CD4-positive, alpha-beta T cell (primary cell): ENCODE measurements at places on chromosomes 11 and 22.

GRCh38 chr22:24200619-24201212 lies 19.4 kb downstream of the SUSD2 start:
- no peak for DNase-seq

DNA sequence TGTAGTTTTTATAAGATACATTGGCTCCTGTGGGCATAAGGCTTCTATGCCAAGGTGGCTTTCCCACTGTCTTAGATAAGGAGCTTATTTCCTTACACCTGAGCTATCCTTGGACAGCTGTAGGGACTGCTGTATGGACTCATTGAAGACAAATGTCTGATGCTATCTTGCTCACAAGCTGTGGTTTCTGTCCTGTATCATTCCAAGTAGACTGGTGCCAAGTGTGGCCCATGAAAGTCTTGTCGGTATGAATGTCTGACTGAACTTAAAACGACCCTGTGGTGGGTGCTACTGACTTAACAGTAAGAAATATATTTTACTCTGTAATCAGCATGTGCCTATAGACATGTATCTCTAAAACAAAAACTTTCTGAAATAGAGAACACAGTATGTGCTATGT lies 45.0 kb downstream of the LARGE2 start:
- DNase-seq, result no peak

DNA sequence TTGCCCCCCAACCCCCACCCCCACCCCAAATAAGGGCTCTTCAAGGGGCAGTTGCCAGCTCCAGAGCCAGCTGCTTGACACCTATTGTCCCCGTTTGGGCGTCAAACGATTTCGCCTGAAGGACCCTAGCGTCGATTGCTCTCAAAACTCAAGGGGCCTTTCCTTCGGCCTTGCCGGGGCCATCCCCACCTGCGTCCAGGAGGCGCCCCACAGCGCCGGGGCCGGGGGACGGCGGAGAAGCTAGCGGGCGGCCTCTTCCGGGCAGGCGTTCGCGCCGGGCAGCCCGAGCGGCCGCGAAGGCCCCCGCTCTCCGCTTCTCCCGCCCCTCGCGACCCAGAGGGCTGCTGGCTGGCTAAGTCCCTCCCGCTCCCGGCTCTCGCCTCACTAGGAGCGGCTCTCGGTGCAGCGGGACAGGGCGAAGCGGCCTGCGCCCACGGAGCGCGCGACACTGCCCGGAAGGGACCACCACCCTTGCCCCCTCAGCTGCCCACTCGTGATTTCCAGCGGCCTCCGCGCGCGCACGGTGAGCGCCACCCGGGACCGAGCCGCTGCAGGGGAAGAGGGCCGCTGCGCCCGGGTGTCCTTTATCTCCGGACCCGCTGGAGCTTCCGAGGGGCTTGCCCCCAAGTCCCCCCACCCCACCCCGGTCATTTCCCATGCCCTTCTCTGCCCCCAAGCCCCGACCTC lies at the start of gene CAPRIN1:
Gene CAPRIN1 (plus strand): TSS at position 383 of the 687 bp plus-strand sequence. CDS start 690 bp downstream, outside the sequence.
- peak; percentile 80 for DNase-seq

GRCh38 chr22:45774001-45774670 lies 102.5 kb downstream of the ATXN10 start:
- no peak for DNase-seq

DNA sequence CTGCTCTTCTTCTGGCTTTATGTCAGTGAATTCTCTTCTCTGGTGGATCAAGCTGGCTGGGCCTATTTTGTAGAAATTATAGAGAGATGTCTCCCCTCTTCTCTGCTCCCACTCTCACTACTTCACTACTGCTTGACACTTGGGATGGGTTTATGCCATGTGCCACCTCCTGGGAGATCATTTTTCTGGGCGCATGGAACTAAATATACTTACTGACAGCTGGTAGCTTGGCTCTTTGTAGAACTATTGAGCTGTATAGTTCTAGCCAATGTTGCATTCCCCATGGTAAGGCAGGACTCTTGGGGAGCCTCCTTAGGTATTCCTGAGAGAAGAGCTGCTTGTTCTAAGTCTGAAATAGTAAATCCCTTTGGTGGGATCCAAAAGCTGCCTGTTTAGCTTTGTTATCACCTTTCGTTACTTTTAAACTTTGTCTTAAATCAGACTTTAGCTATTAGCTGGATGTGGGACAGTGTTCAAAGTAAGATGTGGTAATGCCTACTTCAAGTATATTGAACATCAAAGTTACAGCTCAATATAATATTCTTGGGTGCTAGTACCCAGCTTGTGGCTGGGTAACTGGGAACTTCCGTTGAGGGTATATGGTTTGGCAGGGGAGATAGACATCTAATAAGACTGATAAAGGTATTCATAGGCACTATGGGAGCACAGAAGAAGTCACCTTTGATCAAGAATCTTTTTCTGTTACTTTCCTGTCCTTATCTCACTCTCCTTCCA lies 87.5 kb upstream of the RRM1 start:
- DNase-seq, result no peak

DNA sequence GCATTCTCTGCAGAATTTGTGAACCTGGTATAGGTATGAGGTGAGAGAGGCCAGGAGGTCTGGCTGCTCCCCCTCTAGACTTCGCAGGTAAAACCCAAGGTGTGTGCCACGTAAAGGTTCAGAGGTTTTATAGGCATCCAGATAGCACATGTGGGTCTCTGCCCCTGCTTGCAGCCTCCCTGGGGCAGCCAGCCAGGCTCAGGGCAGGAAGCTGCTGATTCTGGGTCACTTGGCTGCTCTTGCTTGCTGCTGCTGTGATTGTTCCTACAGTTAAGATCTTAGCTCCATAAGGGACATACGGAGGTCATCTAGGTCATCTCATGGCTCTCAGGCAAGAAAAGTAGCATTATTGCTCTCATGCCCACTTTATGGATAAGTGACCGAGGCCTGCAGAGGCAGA lies 30.2 kb downstream of the ZBTB16 start:
- DNase-seq, result no peak

- DNase-seq, result no peak
Measured at GRCh38 chr22:37659066-37659896, 758 bp downstream of the PDXP start.

GRCh38 chr11:7436657-7437056 lies 48.6 kb upstream of the OLFML1 start:
- DNase-seq, result no peak

DNA sequence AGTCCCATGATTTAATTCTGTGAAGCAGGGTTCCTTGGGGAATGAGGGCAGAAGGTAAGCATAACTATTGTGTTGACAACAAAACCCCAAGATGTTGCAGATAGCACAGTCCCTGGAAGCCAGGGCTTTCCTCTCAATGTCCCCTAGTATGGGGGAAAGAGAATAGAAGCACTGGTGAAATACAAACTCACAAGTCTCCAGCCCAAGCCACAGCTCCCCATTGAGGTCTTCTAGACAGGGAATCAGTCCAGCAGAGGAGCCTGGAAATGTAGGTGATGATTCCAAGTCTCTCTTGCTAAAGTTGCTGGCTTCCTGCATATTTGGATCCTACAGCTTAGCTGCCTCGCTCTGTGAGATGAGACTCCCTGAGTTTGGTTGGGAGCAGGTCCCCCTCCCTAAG lies 31.7 kb upstream of the DRD2 start:
- no peak for DNase-seq

DNA sequence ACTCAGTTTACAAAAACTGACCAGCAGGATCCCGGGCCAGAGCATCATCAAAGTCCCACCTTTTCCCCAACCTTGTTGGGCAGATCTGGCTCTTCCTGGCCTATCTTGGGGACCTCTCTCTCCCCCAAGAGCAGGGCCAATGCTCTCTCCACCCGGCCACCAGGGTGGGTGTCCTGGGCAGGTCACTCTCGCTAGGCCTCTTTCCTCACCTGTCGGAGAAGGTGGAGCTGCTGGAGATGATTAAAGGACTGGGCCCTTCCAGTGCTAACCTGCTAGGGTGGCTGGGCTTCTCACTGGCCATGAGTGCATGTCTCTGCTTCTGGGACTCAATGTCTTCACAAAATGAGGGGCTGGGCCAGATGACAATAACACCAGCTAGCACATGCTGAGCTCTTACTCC lies 2.9 kb upstream of the CAPN5 start:
- no peak for DNase-seq

- no peak for DNase-seq
Measured at GRCh38 chr11:33323421-33323820, 66.2 kb downstream of the HIPK3 start.

DNA sequence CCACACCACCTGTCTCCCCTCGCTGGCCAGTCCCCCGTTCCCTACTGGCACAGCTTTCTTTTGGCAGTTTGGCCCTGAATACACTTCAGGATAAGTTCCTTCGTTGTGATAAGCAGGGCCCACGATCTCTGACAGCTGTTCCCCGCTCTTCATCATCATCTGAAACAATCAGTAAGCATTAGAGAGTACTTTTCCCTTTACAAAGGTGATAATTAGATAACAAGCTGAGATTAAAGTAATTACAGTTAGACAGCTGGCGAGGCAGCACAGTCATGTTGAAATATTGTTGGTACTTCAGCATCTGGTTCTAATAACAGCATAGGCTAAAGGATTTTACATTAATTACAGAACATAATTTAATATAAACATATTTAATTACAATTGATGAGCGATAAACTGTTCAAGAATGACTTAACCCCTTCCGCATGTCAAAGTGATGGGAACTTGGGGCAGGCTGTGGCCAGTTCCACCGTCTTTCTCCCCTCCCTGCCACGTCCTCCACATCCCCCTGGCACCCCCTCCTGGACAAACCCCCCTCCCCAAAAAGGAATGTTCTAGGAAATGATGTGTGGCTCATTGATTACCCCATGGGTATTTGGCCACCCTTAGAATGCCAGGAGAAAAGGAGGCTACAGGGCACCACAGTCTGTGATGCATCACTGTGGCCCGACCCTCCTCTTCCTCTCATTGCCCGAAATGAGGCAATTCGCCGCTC lies 134.9 kb downstream of the RCN1 start:
- DNase-seq, result no peak

- DNase-seq, result peak; percentile 45
Measured at GRCh38 chr22:36405671-36406538, 18.1 kb upstream of the MYH9 start.

DNA sequence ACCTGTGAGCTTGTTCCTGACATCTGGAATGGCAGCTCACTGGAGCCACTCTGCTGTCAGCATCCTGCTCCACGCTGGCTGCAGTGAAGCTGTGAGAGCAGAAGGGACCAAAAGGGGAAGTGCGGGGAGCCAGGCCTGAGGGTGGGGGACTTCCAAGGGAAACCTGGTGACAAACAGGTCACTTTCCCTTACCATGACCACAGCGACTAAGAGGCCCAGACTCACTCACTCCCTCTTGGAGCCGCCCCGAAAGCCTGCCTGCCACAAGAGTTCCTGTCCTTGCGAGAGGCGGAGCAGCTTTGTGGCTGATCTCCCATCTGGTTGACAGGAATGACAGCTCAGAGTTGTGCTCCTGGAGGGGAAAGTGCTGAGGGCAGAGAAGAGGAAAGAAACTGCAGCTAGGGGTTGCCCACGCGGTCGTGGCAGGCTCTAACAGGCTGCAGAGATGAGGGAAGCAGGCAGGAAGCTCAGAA lies 183.8 kb upstream of the NTM start:
- DNase-seq, result no peak

- DNase-seq, result no peak
Measured at GRCh38 chr11:12587333-12587991, 86.8 kb upstream of the TEAD1 start.

DNA sequence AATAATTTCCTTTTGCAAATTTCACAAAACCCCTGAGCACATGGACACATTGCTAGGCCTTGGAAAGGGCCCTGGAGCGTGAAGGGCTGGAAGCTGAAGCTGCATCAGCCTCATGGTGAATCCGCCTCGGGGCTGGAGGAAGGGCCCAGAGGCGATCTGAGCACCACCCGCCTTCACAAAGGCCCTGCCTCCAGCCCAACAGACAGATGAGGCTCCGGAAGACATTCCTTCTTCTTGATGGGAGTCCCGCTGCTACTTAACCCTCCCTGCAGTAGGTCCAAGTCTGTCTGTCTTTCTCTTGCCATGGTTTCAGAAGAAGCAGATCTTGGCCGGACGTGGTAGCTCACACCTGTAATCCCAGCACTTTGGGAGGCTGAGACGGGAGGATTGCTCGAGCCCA lies 16.5 kb downstream of the ARRB1 start:
- no peak for DNase-seq

DNA sequence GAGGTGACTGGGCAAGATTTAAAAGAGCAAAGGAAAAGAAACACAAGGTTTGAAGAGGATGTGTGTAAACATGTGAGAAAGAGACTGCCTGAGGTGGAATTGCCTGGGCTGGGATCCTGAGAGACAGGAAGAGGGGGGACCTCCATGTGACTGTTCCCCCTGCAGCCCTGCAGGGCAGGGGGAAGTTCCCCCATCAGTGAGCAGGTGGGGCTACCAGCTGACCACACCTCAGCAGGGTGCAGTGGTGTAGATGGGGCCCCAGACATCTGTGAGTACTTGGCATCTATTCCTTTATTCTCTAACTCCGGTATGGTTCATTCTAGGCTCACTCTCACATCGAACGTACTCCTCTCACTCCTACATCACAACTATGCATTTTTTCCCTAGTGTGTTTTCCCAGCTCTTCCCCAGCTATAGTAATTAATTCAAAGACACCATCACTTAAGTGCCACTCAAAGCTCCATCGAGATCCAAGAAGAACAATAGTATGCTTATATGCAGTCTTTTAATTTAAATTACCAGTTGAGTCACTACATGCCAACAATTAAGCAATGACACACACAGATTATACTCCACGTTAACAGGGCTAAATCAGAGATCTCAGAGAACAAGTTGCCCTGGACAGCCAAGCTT lies 42.7 kb downstream of the LGR4 start:
- DNase-seq, result no peak

- DNase-seq, result no peak
Measured at GRCh38 chr11:34999453-34999852, 83.0 kb downstream of the PDHX start.

- DNase-seq, result peak; percentile 100
Measured at GRCh38 chr22:50507421-50507990, at the start of gene LMF2. TSS of gene LMF2 (minus strand) at chr22:50507702. CDS start at chr22:50507675, 27 bp downstream.

DNA sequence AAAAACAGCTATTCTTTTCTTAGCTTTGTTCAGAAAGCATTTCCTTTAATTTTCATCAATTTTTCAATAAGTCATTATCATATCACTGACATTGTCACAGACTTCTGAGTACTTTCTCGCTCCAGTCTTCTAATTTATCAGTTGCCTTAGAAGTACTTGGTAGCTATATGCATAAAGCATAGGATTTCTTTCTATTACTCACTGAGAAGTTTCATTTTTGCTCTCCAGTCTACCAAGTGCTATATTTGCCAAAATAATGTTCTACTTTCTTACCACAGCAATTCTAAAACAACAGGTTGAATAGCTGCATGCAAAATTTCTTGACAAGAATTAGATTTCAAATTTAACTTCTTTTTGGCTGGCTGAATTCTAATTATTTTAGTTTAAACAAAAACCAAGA lies 116.3 kb downstream of the STK33 start:
- DNase-seq, result no peak

- no peak for DNase-seq
Measured at GRCh38 chr22:23530106-23530505, 50.0 kb downstream of the IGLL1 start.

DNA sequence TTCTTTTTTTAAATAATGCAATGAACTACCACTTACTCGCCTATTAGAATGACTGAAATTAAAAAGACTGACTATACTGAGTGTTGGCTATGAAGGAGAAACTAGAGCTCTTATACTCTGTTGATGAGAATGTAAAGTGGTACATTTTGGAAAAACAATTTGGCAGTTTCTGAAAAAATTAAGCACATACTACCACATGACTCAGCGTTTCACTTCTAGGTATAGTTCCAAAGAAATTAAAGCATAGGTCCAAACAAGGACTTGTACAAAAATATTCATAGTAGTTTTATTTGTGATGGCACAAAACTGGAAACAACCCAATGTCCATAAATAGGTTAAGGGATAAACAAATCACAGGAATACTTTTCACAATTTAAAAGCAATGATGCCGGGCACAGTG lies 22.4 kb upstream of the SLC29A2 start:
- no peak for DNase-seq

- DNase-seq, result no peak
Measured at GRCh38 chr22:42655693-42656092, 6.5 kb upstream of the CYB5R3 start.
